ENCODE measurements at places on chromosomes 13 and 19.

GRCh38 chr13:25168790-25169189 lies 3.3 kb downstream of the AMER2 start:
- no peak for DNase-seq

GRCh38 chr13:21932996-21933395 lies 262.1 kb downstream of the FGF9 start:
- DNase-seq = no peak

GRCh38 chr13:50357586-50358118 lies 342.4 kb downstream of the KCNRG start:
- DNase-seq = no peak

GRCh38 chr19:46144756-46145155 lies 3.3 kb upstream of the IGFL2 start:
- DNase-seq = no peak

- no peak for DNase-seq
Observed at GRCh38 chr13:112720251-112720650, 30.4 kb downstream of the ATP11A start.

- DNase-seq = no peak
Observed at GRCh38 chr13:60583196-60583888, 186.3 kb downstream of the TDRD3 start.

DNA sequence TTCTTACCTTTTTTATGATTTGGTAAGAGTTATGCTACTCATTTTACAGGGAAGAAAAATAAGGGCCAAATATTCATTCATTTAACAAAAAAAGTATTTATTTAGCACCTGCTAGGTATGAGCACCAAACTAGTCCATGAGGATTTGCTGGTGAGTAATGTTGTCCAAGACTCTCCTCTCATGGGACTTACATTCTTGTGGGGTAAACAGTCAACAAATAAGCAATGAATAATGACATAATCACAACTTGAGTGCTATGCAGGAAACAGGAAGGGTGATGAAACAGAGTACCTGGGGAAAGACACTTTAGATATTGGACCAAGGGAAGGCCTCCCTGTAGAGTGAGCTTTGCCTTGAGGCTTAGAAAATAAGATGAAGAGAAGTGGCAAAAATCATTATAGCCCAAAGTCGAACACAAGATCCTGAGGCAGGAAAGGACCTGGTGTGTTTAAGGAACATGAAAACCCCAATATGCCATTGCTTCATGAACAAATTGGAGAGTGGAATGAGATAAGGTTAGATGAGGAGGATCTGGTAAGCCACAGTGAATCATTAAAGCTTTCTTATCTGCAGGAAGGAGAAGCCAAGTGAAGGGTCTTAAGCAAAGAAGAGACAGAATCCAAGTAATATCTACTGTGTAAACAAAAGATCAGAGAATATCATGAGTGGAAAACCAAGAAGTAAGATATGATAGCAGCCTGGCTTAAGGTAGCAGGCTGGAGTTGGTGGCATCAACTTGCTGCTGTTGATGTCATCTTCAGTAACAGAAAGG lies 294.5 kb upstream of the NBEA start:
- DNase-seq = no peak

DNA sequence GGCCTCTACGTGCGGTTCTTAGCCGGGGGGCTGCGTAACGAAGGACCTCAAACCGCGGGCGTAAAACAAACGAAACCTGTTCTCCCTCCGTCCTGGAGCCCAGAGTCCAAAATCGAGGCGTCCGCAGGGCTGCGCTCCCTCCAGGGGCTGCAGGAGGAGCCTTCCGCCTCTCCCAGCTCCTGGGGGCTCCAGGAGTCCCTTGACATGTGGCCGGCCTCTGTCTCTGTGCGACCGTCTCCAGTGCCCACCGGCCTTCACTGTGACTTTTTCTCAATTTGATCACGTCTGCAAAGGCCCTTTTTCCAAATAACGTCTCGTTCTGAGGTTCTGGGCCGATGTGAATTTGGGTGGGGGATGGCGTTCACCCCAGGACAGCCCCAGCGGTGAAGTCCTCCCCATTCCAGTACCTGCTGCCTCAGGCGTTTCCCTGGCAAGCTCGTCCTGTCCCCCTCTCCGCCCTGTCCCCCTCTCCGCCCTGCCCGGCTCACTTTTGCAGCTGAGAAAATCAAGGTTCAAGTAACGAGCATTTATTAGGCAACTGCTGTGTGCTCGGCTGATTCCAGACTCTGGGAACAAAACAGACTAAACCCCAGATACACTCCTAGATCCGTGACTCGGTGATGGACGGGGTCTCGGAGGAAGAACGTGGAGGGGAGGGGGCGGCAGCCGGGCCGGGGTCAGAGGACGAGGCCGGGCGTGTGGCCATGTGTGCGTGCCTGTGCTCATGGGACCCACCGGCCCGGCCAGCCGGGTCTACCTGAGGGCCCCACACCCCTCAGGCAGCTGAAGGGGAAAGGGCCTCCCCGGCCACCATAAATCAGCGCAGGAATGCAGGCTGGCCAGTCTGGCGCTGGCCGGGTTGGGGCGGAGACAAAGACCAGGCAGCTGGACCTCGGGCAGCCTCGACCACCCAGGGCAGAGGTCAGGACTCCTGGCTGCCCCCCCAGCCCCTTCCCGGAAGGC lies 28.1 kb upstream of the WDR18 start:
- DNase-seq = no peak

DNA sequence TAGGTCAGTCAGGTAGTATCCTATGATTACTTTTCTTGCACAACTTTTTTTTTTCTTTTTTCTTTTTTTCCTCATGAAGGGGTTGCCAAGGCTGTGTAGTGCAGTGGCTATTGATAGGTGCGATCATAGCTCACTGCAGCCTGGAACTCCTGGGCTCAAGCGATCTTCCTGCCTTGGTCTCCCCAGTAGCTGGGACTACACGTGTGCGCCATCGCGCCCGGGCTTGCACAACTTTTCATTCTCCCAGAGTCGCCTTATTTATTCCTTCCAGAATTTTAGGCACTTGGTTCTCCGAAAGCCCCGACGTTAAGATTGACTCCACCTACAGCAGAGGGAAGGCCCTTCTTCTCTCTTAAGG lies 867 bp upstream of the ZNF613 start:
- DNase-seq = no peak

DNA sequence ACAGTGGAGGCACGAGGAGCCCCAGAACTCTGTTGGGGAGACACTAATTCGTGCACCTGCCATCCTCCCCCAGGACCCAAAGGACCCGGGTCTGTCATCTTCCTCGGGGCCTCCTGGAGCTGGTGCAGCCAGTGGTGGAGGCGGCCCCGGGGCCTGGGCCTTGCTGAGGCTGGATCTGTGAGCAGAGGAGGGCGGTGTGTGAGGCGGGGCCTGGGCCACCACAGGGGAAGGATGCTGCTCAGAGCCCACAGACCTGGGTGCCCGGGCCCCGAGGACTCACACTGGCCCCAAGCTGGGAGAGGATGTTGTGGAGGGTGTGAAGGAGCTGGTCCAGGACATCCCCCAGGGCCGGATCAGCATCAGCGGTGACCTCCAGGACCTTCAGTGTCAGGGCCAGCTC lies 8.3 kb downstream of the IFNL3 start:
- no peak for DNase-seq

GRCh38 chr13:94829185-94829836 lies 117.0 kb upstream of the SOX21 start:
- DNase-seq = no peak

DNA sequence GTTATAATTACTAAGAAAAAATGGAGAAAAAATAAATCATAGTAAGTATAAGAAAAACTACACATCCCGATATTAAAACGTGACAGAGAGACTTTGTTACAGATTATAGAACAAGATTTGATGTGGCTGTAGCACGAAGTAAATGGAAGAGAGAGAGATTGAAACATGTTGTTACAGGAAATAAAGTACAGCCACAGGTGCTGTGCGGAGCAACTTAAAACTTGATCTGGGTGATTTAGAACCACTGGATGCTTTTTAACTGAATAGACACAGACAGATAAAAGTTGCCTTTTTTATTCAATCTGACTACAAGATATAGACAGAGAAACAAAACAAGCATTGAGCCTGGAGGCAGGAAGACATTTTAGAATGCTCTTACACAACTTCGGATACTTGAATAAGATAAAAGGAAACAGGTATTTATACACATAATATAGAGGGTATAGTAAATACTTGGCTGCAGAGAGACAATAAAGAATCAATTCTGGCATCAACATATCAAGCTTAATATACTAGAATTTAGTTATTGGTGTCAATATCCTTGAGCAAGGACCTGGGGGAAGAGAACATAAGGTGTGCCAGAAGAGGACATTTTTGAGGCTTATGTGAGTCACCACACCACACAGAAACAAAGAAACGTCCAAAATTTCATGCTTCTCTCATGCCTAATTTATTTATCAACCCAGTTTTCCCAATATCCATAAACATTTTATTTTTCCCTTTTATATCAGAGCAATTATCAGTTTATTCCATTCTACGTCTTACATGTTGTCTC lies 548.5 kb downstream of the SLITRK1 start:
- no peak for DNase-seq

DNA sequence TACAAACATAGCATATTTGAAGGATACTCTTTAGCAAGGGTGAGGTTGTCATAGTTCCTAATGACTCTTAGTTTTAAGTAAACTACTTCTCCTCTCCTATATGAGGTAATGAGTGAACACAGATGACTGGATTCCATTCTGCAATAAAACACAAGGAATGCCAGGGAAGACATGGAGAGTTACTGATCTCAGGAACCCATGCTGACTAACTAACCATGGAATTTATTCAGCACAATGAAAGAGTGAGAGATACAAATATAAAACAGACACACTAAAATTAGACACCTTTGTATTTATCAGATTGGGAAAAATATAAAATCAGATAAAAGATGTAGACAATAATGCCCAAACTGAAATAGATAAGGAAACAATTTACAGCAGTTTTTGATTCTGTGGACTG lies 1525.9 kb upstream of the SLC10A2 start:
- DNase-seq = no peak

DNA sequence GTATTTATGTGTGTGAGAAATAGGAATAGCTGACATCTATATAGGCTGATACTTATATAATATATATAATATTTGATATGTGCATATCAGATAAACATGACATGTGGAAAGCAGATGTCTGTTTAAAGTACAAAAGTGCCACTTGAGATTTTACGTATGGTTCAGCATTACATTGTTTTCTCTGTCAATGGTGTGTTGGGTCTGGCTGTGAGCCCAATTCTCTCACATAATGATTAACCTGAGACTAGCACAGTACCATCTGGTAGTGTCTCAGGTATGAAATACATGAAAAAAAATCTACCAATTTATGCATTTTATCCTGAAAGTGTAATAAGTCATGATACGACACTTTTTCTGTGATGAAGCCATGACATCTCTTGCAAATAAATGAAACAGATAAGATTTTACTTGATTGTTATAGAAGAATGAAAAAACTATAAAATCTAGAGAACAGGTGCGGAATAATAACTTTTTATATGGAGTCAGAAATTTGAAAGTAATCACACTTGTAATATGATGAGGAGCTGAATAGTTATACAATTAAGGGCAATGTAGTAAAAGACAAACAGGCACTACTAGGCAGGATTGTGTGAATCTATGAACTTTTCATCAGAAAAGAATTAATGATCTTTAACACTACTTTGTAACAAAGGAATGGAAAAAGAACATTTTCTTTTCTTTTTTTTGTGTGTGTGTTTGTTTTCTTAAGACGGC lies 1405.0 kb downstream of the OLFM4 start:
- no peak for DNase-seq

GRCh38 chr19:11814700-11815035 lies 595 bp downstream of the ZNF440 start:
- no peak for DNase-seq

GRCh38 chr13:52399046-52399445 lies 6.9 kb downstream of the THSD1 start:
- no peak for DNase-seq

GRCh38 chr19:48330012-48330681 lies 4.8 kb downstream of the EMP3 start:
- peak; percentile 72 for DNase-seq

- no peak for DNase-seq
Observed at GRCh38 chr13:65653613-65654012, 1576.5 kb downstream of the PCDH9 start.

- peak; percentile 38 for DNase-seq
Observed at GRCh38 chr19:7916103-7916954, 1.7 kb downstream of the TGFBR3L start.

DNA sequence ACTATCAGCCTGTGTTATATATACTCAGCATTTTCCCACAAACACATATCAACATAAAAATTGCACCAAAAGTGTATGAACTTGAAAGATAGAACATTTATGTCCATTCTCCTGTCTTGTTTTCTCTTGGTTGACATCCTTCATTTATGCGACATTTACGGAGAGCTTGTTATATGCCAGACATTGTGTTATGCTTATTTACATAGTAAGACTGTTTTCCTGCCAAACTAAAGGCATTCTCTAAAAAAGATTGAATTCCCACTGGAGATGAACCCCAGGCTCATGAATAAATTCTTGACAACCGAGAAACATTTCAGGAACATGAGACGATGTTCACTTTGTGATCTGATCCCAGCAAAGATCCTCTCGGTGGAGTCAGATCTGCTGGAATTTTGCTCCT lies 131.0 kb downstream of the RAP2A start:
- no peak for DNase-seq

- DNase-seq = peak; percentile 34
Observed at GRCh38 chr19:38433268-38433733, at the start of gene RYR1. Gene RYR1 (plus strand): TSS chr19:38433691. CDS start chr19:38433830, 139 bp downstream.

DNA sequence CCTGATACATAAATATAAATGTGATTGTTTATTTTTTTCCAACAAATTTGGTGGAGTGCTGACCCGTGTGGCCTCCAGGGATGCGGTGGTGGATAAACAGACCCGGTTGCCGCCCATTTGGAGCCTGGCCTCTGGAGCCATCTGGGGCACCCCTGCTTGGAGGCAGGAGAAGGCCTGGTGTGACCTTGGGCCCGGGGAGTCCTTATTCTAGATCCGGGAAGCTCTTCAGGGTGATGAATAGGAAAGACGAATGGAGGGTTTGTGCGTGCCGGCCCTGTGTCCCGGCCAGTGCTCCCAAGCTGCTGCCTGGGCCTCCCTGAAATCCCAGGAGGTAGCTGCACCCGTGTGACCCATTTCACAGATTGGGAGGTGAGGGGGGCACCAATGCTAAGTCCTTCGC lies 11.5 kb downstream of the PAK4 start:
- no peak for DNase-seq

DNA sequence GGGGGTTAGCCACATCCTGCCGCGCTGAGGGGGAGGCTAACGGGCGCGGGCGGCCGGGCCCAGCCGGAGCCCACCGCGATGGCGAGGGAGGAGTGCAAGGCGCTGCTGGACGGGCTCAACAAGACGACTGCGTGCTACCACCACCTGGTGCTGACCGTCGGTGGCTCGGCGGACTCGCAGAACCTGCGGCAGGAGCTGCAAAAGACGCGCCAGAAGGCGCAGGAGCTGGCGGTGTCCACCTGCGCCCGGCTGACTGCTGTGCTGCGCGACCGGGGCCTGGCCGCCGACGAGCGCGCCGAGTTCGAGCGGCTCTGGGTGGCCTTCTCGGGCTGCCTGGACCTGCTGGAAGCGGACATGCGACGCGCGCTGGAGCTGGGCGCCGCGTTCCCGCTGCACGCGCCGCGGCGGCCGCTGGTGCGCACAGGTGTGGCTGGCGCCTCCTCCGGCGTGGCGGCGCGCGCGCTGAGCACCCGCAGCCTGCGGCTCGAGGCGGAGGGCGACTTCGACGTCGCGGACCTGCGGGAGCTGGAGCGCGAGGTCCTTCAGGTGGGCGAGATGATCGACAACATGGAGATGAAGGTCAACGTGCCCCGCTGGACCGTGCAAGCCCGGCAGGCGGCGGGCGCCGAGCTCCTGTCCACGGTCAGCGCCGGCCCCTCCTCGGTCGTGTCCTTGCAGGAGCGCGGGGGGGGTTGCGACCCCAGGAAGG lies 692 bp downstream of the RGS9BP start:
- DNase-seq = no peak

- DNase-seq = no peak
Observed at GRCh38 chr13:96984051-96984508, 10.2 kb downstream of the OXGR1 start.

Measured in activated CD4-positive, alpha-beta T cell treated with anti-CD3 and anti-CD28 coated beads for 4 hours (primary cell).